ENCODE measurements at places on chromosomes 5 and 9.

DNA sequence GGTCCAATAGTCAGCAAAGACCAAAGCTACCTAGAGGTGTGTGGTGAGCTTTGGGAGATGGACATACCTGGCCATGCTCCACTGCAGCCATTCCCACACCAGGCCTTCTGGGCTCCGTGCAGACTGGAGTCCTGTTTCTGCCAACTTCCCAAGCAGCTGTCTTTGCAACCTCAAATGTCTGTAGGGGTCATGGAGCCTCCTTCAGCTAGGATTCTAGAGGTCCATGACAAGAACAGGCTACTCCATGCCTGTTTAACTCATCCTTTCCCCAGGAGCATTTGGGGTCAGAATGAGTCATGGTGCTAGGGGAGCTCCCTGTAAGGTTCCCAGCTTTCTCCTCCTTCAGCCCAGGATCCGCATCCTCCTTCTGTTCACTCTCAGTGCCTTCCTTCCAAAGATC, 17.1 kb downstream of the VPS13A start:
- DNase-seq: peak; percentile 36

GRCh38 chr5:172075656-172076055, 69.2 kb upstream of the FBXW11 start:
- no peak for DNase-seq

DNA sequence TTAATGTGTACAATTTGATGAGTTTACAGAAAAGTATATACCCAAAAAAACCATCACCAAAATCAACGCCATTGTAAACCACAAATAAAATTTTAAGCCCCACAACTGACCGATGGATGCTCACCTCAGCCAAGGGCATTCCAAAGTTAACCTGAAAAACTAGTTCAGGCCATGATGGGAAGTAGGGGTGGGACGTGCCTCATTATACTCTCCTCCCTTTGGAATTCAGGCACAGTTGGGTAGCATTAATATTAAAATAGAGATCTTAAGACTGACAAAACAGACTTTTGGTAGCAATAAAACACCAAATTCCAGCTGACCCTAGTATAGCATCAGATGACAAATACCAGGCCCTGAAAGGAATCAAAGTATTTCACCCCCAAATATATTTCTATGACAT, 129.0 kb downstream of the CDH18 start:
- DNase-seq: no peak

DNA sequence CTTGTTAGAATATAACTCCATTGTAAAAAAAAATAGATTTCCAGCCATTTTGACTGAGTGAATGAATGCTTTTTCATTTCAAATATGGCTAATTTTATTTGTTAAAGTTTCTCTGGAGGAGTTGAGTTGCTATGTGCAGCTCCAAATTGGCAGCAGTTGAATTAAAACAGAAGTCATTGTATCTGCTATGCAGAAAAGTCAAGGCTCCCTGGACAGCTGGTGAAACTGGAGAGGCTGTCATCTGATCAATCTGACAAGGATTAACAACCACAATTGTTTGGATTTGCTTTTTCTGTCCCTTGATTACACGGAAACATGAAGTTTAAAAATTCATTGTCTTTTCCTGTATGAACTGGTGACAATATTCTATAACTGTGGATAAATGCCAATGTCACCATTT, 713.9 kb downstream of the EFNA5 start:
- no peak for DNase-seq

GRCh38 chr5:28779161-28779754, 1740.9 kb upstream of the CDH9 start:
- no peak for DNase-seq

DNA sequence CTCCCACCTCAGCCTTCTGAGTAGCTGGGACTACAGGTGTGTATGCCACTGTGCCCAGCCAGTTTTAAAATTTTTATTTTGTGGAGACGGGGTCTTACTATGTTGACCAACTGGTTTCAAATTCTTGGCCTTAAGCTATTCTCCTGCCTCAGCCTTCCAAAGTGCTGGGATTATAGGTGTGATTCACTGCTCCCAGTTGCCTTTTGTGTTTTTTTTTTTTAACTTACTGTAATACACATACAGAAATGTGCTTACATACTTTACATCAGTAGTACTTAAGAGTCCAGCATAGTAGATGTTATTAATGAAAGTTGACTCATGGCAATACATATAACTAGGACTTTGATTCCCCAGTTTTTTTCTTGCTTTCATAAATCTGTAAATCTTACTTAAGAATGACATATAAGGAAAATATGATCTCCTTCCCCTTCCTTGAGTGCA, 4.7 kb downstream of the MAN2A1 start:
- DNase-seq: peak; percentile 49

DNA sequence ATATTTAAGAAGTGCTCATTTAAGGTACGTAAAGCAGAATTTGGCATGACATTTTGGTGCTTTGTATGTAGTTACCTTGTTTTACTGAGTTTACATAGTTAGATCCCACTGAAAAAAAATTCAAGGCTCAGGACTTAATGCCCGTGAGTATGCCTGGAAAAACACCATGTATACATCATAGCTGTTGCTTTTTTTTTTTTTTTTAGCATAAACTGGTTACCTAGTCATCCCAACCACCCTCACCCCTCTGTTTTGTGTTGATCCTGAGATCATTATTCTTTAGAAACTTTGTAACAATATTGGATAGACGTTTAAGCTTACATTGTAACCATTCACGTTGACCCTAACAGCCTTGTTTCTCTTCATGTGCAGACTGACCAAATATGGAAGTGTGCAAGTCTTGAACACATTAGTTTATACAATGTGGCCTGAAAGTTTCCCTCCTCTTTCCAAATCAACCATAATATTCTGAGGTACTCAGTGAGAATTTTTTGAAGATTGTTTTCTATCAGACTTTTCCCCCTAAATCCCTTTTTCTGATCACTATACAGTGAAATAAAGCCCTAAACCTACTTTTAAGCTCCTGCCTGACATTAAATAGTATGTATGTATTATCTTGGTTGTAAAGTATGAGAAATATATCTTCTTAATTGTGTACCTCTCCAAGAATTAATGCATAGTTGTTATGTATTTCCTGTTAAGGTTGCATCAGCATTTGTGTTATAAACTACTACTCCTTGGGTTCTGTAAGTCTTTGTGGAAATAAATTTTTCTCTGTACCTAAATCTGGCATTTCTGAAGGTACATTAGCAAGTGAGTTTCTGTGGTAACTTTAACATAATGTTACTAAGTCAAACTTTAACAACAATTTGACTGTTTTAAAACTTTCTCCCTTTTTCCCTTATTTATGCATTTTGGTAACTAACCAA, 4.4 kb downstream of the RABGAP1 start:
- no peak for DNase-seq

GRCh38 chr5:123094919-123095797, 6.1 kb downstream of the PRDM6 start:
- no peak for DNase-seq

DNA sequence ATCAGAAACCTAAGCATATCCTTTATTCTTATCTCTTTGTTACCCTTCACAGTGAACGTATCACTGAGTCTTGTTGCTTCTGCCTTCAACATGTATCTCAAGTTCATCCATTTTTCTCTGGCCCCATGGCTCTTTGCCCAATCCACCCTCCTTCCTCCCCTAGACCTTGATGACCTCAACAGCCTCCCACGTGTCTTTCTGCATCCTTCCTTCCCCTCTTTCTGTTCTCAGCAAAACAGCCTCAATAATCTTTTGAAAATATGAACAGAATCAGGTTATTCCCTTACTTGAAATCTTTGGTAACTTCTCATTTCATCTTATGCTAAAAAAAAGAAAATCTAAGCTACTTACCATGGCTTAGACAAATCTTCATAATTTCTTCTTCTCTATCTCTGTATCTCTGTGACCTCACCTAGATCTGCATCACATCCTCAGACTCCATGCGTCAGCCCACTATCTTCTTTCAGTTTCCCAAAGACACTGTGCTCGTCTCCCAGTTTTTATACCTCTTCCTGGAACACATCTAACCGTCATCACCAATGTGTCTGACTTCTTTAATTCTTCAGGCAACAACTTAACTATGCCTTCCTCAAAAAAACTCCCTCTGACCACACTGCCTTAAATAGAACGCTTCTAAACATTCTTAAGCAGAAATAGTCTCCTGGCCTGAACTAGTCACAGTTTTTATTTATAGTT, 208.0 kb downstream of the PARP8 start:
- DNase-seq: no peak

DNA sequence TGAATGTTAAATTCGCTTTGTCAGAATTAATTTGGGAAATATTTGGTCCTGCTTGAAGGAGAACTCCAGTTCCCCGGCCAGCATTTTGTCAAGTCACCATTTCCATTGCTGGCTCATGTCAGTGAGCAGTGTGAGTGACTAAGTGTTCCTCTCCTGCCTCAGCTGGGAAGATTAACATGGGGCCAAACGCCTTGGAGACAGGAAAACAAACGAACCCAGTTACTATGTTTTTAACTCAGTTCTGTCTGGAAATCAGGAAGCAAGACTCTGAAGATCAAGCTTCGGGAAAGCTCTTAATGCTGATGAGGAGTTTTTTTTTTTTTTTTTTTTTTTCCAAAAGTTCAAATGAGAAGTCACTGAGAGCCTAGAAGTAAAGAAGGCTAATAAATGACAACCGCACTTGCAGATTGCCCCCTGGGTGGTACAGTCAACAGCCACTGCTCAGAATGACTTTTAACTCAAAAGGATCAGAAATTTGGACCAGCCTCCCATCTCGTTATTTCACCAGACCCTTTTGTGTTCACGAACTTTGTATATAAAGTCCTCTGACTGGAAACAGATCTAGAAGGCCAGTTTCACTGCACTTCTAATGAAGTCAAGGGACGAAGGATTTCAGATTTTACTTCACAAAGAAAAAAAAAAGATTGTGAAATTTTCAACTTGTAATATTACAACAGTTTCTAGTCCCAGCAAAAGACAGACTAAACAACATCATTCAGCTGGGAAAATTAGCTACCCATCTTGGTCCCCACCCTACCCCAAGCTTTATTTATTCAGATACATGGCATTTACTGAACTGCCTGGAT, 121.3 kb downstream of the LHFPL2 start:
- peak; percentile 92 for DNase-seq

- DNase-seq: no peak
Observed at GRCh38 chr5:166251786-166252185, 2039.7 kb upstream of the WWC1 start.

GRCh38 chr5:130868186-130868840, 296.7 kb downstream of the HINT1 start:
- no peak for DNase-seq

- DNase-seq: no peak
Observed at GRCh38 chr5:7398596-7399280, 2.8 kb downstream of the ADCY2 start.

GRCh38 chr9:83794051-83794450, 23.5 kb downstream of the GKAP1 start:
- DNase-seq: no peak

GRCh38 chr5:51811883-51812471, 428.7 kb downstream of the ISL1 start:
- no peak for DNase-seq

DNA sequence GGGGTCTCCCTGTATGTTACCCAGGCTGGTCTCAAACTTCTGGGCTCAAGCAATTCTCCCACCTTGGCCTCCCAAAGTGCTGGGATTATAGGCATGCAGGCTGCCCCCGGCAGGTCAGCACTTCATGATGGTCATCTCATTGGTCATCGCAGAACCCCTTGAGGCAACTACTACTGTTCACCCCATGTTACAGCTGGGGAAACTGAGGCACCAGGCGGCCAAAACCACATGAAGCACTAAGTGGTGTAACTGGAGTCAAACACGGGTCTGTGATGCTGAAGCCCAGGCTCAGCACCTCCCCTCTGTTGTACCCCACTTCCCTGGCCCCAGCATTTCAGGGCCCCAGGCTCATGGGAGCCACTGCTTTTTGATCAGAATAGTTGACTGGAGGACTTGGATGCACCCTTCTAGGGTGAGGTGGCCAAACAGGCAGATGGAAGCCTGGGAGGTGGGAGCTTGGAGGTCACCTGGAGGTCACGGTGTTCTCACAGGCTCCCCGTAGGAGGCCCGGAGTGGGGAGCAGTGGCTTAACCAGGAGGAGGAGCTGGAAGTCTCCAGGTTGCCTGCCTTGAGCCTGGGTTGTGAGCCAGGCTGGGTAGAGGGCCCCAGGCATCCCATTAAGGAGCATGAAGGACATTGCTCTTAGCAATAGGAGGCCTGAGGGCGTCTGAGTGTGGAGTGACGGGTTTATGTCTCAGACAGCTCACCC, 57.3 kb upstream of the RPL26L1 start:
- DNase-seq: peak; percentile 92

DNA sequence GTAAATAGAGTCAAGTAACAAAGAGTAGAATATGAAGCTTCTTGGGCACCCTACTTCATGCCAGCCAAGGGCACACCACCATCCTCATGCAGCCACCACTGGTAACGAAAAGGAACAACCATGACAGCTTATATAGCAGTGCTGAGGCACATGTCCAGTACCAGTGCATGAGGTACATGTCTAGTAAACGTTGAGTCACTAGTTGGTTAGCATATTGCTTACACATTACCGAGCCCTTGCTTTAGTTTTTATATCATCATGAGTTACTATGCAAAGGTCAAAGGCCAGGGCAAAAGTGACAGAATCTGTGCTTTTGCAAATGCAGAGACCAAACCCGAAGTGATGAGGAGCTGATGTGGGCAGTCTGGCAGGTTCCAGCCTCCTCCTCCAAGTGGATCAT, 147.1 kb upstream of the MAP1B start:
- DNase-seq: peak; percentile 51

- no peak for DNase-seq
Observed at GRCh38 chr9:84481636-84482218, 141.2 kb upstream of the SLC28A3 start.

DNA sequence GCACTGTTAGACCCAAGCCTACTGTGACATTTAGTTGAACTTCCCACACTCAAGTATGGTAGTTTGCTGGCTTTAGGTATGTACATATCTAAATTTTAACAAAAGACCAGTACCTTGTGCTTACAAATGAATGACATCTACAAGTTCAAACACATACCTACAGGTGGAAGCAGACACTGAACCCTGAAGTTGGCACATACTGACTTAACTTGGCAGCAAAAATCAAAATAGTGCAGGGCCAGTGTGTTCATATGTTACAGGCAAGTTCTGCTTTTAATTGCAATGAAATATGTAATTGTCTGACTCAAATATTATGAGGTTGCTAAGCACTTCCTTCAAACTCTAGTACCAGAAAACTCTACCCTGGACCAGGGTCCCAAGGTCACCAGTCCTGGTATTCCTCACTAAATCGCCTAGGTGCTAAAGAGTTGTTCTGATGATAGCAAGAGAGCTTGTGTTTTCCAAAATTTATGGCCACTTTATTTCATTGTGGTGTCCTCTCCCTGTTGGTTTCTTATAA, 77.4 kb downstream of the MEGF10 start:
- DNase-seq: no peak

DNA sequence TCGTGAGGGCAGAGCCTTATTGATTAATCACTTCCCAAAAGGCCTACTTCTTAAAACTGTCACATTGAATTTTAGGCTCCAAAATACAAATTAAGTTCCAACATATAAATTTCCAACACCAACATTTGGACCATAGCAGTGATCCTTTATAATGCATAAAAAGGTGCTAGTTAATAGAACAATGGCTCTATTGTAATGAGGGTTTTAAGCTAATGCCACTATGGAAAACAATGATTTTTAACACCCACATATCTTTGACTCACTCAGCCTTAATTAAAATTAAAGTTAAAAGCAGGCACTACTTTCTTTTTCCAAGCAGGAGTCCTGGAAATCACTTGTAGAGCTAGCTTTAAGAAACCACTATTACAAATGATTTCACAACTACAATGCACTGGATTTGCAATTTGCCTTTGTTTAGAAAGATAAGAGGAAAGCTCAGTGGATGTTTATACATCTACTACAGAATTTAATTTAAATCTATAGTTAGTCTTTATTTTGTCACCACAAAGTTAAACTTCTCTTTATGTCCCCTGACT, 41.8 kb downstream of the DPYSL3 start:
- no peak for DNase-seq
